ENCODE measurements at places on chromosomes 5 and 9. TPM values are rescaled to one million over a fixed set of nuclear protein-coding genes. Genes with fewer than 3 reads are reported as not detected.

Gene CARD6
- 7.4 TPM for polyA plus RNA-seq

Gene OR1Q1
- not detected for polyA plus RNA-seq

Gene GCNT4
- polyA plus RNA-seq: 0.98 TPM

Gene RANBP3L
- 2.1 TPM for polyA plus RNA-seq

Gene CDC20B
- 16.1 TPM for polyA plus RNA-seq

Gene PRUNE2
- polyA plus RNA-seq: 3.3 TPM

Gene CTXN3
- polyA plus RNA-seq: 0.17 TPM

Gene CKMT2
- 4.1 TPM for polyA plus RNA-seq

Gene ARAP3
- 46.6 TPM for polyA plus RNA-seq

Gene GGTA1
- polyA plus RNA-seq: 9.2 TPM

Gene BNIP1
- polyA plus RNA-seq: 16.1 TPM

Gene MED7
- polyA plus RNA-seq: 16.0 TPM

Gene CCIN
- 0.12 TPM for polyA plus RNA-seq

Gene GBA2
- polyA plus RNA-seq: 93.6 TPM

Gene RPP25L
- 18.4 TPM for polyA plus RNA-seq

Gene IFNA2
- polyA plus RNA-seq: not detected

Gene FBP2
- polyA plus RNA-seq: 2.0 TPM

Gene PBX3
- polyA plus RNA-seq: 47.6 TPM

Gene RAB14
- 85.3 TPM for polyA plus RNA-seq

Measured in right lung (tissue), 10 donors.